Activated naive CD8-positive, alpha-beta T cell treated with anti-CD3 and anti-CD28 coated beads, Interleukin-2, amount 10 ng/mL, durations not matched to agents 7 days and 5 days (primary cell): ENCODE measurements at places on chromosomes 6 and 20.

GRCh38 chr20:32278199-32278643, 770 bp downstream of the KIF3B start:
- no peak for DNase-seq

- DNase-seq, result no peak
Observed at GRCh38 chr6:3714111-3714510, 37.4 kb downstream of the PXDC1 start.

DNA sequence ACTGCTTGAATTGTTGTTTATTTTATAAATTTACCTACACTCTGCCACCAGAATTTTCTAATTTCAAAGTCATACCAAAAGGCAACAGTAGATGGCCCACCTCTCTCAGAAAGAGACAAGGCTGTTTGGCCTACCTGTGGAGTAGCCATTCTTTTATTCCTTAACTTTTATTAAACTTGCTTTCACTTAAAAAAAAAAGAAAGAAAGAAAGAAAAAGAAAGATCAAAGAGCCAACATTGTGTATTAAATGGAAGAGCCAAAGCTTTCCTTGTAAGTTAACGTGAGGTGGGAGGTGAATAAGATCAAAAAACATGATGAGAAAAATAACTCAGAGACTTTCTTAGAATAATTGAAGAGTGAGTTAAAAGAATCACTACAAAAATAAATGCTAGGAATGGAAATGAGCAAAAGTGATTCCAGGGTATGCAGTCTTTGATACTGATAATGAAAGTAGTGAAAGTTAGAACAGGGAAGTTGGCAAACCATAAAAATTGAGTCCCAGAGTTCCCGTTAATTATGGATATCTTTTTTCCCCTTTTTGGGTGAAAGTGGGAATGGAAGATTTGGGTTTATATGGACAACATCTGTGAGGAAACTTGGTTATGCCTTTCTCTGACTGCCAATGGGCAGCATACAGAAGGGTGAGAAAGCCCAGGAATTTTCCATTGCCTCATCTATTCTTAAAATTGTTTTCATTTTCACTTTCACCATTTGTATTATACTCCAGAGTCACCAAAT, 35.9 kb upstream of the MYB start:
- no peak for DNase-seq

- no peak for DNase-seq
Observed at GRCh38 chr20:9021699-9022098, 47.2 kb upstream of the PLCB4 start.

- no peak for DNase-seq
Observed at GRCh38 chr20:17904027-17904426, 64.6 kb downstream of the SNX5 start.

DNA sequence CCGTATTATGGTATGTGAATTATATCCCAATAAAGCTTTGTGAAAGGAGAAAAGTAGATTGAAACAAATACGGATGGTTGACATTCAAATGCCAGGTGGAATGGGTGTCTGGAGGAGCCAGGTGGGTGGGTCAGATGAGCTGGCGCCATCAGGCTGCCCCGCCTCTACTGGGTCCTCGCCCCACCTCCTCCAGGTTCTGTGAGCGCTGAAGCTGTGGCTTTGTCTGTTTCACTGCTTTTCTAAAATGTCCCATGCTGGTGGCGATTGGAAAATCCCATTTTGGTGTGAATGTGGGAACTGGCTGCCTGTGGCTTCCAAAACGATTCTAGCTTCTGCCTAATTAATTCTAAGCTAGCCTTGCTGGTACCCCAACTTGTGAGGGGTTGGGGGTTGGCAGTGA, 16.5 kb downstream of the DUSP22 start:
- no peak for DNase-seq

DNA sequence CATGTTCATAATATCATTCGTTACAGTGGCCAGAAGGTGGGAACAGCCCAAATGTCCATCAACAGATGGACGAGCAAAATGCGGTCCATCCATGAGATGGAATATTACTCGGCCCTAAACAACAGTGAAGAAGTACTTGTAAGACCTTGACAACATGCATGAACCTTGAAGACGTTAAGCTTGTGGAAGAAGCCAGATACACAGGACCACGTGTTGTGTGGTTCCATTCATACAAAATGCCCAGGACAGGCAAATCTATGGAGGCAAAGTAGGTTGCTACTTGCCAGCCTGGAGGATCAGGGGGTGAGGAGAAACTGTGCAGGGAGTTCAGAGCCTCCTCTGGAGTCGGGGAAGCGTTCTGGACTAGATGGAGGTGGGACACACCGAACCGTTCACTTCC, 207.1 kb downstream of the ERMARD start:
- no peak for DNase-seq

DNA sequence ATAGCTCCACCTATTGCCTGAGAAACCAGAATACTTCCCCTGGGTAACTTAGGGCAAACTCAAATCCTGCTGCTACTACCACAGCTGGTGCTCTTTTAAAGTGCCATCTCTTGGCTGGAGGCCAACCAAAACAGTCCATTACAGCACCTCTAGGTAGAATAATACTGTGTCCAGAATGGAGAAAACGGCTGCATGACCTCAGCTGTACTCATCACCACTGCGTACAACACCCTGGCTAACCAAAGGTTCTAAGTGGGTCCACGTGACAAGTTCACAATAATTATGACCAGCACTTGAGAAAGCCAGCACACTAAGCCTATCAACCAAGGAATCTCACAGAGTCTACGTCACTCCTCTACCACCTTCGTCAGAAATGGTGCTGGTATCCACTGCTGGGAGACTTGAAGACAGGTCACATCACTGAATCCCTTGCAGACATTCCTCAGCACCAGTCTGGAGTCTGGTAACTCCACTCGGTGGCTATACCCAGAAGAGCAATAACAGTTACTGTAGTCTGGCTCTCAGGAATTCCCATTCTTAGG, 40.9 kb upstream of the PKIB start:
- no peak for DNase-seq

DNA sequence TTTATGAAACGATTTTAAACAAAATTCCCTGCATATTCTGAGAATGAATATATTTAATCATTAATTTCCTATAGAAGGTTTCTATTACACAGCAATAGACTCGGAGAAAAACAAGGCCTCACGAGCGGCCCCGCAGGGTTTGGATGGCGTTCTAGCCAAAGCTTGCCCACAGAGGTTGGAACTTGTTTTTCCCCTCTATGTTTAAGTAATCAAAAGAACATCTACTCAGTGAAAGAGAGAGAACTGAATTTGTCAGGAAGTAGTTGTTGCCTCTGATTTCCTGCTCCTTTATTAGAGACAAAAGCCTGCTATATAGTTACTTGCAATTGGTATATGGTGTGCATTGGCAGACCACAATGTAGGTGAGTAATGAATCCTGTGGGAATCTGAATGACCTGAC, 82.1 kb upstream of the HEY2 start:
- no peak for DNase-seq

- DNase-seq, result no peak
Observed at GRCh38 chr6:161788531-161788930, 514.7 kb upstream of the AGPAT4 start.
